A549 (cell line): ENCODE measurements at places on chromosomes 1 and 21.

DNA sequence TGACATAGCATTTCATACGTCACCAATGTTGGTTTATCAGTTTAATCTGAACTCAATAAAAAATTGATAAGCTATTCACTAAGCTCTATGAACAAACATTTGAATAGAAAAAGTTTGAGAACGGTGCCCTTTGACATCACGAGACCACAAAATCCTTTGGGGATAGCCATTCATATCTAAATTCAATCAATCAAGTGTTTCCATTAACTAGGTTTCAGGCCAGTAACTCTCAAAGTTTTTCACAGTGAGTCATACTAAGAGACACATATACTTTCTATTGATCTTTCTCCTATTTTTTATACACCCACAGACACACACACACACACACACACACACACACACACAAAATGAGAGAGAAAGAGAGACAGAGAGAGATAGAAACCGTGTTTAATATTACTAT, 235.4 kb upstream of the SNX7 start:
- DNase-seq, result no peak

DNA sequence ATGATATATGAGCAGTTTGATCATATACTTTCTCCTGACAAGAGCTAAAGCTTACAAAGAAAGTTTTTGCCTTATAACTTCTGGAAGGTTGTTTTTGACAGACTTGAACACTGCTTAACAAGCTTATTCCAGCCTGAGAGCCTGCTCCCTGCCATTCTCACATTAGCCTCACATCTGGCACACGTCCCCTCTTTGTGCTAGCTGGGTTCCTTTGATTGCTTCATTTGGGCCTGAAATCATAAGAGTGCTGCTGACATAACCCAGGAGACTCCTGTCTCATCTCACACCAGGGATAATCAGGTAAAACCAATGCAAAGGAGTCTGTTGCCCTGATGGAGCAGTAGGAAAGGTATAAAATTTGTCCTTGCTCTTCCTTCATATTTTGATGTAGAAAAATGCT, 1411.7 kb upstream of the B3GALT2 start:
- DNase-seq, result no peak

DNA sequence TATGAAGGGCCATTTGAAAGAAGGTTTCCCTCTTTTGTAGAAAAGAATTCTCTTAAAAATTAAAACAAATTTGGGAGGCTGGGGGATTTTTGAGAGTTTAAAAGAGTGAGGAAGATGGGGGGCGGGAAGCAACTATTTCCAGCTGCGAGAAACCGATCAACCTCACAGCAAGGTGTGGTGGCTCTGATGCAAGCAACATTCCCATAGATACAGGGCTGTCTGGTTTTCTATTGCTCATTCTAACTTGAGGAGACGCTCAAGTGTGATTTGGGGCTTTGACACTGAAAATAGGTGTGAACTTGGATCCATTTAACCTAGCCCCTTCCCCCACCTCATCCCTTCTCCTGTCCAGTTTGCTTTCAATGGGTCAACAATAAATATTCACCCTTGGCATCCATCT, 7.2 kb downstream of the RUNX1 start:
- DNase-seq, result no peak

GRCh38 chr1:16199700-16200099, 12.8 kb downstream of the ARHGEF19 start:
- DNase-seq, result no peak

DNA sequence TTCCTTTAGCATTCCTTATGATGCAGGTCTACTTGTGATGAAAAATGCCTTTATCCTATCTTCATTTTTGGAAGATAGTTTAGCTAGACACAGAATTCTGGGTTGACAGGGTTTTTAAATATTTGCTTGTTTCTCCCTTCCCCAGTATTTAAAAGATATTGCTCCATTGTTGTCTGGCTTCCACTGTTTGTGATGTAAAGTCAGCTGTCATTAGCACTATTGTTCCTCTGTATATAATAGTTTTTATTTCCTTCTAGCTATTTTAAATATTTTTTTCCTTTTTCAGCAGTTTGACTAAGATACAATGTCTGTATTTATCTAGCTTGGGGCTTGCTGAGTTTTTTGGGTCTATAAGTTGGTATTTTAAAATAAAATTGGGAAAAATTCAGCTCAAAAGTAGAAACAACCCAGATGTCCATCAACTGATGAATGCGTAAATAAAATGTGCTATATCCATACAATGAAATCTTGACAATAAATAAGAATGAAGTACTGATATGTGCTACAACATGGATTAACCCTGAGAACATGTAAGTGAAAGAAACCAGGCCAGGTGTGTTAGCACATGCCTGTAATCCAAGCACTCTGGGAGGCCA, 11.2 kb downstream of the IFT25 start:
- no peak for DNase-seq

DNA sequence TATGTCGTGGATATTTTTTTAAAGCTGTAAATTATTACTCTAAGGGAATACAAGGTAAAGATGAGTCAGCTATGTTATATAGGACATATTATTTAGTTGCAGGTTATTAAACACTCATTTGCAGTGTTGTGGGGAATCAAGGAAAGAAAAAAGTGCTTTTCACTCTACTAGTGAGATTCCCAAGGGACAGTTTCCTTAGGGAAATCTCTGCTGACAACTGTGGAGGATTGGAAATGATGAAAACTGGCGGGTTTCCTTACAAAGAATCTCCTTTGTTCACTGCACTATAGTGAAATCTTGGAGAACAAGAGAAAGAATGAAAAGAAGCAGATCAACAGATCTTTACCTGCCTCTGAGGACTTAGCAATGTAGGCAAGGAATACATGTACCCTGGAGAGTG, 24.5 kb upstream of the TRIM45 start:
- no peak for DNase-seq

GRCh38 chr21:32455548-32455947, 43.0 kb downstream of the EVA1C start:
- no peak for DNase-seq
